ENCODE measurements at places on chromosomes 2 and 18. TPM values are rescaled to one million over a fixed set of nuclear protein-coding genes. Genes with fewer than 3 reads are reported as not detected.

Gene SLC9A4
- total RNA-seq = 0.30 TPM

Gene ASNSD1
- total RNA-seq = 55.7 TPM

- DNase-seq = no peak
- H3K27me3 ChIP-seq = no peaks in the 10 kb centered on the region
- peaks cover 90% of the 10 kb centered on the region for H3K4me1 ChIP-seq
- peak overlapping the region; percentile 82 for H3K27ac ChIP-seq
Observed at GRCh38 chr2:47073641-47074040, 81.5 kb downstream of the STPG4 start.

- H3K4me1 ChIP-seq = no peaks in the 10 kb centered on the region
- DNase-seq = no peak
- peak overlapping the region; percentile 27 for H3K27ac ChIP-seq
- H3K4me3 ChIP-seq = no peak overlapping the region
- no peaks in the 10 kb centered on the region for H3K36me3 ChIP-seq
- H3K27me3 ChIP-seq = no peaks in the 10 kb centered on the region
Observed at GRCh38 chr2:86704459-86704971, 15.6 kb upstream of the RMND5A start.

DNA sequence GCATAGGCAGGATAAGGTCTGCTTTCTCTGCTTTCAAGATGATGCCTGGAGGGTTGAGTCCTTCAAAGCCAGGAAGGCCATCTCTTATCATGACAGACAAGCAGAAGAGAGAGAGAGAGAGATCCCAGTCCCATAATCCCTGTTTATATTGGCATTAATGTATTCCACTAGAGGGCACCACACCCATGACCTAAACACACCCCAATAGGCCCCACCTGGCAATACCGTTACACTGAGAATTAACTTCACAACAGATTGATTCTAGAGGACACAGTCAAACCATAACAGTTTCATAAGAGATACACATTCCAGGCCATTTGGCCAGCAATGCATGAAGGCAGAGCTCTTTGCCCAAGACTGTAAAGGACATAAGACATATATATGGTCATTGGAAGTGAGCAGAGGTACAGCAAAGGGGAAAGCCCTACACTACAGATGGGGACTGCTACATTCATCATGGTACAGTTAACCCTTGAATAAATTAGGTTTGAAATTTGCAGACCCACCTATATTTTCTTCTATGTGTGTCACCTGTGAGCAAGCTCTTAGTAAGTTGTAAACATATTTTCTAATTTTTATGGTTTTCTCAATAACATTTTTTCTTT lies 1516.1 kb downstream of the RPIA start:
- no peak overlapping the region for H3K4me3 ChIP-seq
- no peak for DNase-seq
- H3K36me3 ChIP-seq = no peaks in the 10 kb centered on the region
- no peaks in the 10 kb centered on the region for H3K27me3 ChIP-seq
- no peak overlapping the region for H3K27ac ChIP-seq

GRCh38 chr18:23798824-23799223 lies 109.6 kb downstream of the LAMA3 start:
- no peak overlapping the region for H3K27ac ChIP-seq
- H3K36me3 ChIP-seq = no peaks in the 10 kb centered on the region
- DNase-seq = no peak
- H3K27me3 ChIP-seq = no peaks in the 10 kb centered on the region
- H3K4me3 ChIP-seq = no peak overlapping the region

GRCh38 chr2:105515581-105516415 lies 116.9 kb upstream of the FHL2 start:
- H3K27ac ChIP-seq = no peak overlapping the region
- no peak overlapping the region for H3K4me3 ChIP-seq
- H3K36me3 ChIP-seq = no peaks in the 10 kb centered on the region
- DNase-seq = no peak
- no peaks in the 10 kb centered on the region for H3K4me1 ChIP-seq
